Left renal cortex interstitium (tissue), 4 donors: ENCODE measurements at places on chromosomes 7 and 10. TPM values are rescaled to one million over a fixed set of nuclear protein-coding genes. Genes with fewer than 3 reads are reported as not detected.

GRCh38 chr10:129809841-129810240, 154.2 kb downstream of the EBF3 start:
- no peak for DNase-seq

DNA sequence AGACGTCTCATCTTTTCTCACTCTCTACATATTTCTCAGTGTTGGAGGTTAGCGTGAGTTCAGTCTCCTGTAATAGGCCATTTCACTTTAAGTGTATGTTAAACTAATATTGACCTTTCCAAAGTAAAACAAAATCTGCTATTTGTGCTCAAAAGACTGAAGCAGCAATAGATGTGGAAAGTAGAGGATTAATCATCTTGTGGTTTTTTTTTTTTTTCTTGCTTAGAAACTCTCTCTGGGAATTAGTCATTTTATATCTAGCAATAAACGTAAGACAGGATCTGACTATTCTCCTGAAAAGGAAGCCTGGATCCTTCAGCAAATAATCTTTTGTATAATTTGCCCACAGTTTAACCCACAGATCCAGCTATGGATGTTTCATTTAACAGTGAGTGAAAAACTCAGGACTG, 81.7 kb downstream of the NRP1 start:
- no peak for DNase-seq

TMEM229A gene
- 0.11 TPM for polyA plus RNA-seq

DNA sequence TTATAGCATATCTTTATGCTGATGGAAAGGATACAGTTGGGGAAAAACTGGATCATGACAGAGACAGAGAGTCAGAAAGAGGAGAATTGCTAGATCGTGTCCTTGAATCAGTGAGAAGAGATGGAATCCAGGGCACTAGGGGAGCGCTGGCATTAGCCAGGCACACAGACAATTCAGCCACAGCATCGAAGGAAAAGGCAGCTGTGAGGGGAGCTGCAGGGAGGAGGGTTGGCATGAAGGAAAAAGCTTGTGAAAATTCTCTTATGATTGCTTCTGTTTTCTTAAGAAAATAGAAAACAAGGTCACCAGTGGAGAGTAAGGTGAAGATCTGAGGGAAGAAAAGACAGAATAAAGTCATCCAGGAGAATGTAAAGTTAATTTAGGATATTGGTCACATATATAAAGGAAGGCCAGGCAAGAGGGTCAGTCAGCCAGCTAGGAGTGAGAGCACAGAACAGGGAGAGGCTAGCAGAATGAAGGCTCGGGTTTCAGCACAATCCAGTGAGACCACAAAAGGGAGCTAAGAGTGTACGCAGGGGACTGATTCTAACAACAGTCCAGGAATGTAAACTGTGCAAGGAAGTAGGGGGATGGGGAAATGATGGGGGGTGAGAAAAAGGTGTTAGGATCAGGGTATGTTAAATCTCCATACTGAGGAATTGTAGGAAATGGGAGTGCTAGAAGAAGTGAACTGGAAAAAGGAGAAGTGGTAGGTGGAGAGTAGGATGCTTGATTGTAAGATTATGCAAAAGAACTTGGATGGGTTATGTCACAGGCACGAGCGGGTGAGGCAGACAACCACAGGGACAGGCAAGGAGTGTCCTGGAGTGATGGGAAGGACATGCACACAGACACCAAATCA, 112.0 kb downstream of the RNF32 start:
- no peak for DNase-seq

DNA sequence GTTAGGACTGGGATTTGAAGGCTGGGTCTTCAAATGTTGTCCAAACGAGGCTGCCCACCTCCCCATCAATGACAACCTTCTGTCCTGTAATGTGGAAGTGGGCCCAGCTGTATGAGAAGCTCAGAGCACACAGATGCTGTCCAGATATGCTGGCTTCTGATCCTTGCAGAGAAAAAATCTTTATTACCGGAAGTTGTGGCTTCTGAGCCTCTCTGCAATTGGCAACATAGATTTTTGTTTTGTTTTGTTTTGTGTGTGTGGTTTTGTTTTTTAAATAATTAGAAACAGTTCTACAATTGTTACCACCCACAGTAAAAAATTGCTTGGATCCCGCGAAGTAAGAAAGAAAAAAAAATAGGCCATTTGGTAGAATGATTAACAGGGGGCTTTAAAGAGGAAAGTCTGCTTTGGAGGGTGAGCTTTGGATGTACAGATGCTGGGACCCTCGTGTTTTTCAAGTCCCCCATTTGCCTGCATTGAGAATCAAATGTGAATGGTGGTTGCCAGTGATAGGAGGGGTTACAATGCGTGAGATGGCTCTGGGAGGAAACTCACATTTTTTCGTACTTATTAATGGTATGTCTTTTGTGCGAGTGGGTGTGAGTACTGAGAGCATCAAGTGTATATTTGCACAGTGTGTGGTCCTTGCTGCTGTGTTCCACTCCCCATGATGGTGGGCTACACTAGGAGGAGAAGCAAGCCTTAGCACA, 153.2 kb downstream of the TCF7L2 start:
- no peak for DNase-seq

DNA sequence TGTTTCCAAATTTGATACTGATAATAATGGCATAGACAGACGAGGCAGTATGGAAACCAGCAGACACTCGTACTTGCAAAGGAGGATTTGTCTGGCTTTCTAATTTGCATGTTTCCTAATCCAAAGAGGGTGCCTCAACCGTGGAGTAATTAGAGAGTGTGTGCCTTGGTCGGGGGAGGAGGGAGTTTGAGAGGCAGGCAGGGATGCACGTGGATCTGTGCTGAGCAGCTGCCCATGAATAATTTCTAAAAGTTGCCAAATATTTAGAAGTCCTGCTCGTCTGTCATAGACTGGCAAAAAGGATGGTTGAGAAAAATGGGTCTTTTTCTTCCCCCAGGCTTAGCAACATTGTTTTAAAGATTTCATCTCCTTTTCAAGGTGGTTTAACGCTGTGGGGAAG, 69.4 kb downstream of the PTPRE start:
- DNase-seq, result no peak

DNA sequence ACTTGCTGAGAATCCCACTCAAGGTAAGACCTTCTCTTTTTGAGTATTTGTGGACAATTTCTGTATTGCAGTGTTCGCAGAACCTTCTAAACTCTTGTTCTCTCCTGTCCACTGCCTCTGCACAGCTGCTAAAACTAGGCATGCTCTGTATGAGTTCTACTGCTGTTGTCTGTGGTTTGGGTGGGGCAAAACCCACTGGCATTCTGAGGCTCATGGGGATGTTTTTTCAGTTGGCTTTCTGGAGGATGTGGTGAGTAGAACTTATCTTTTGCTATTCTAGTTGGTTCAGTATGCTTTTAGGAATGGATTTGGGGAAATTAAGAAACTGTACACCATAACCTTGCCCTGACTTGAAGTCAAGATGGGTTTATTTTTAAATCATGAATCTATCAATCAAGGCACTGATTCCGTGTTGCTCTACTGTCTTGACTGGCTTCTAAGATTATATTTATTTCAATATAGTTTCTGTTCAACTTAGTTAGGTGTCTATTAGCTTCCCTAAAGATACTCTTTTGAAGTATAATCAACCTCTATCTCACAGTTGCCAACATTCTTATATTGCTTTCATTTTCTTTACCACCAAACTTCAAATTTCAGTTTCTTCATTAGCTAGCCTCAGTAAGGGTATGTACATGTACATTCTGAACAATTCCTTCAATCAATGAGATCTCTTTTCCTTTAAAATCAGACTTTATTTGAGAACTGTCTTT, 25.0 kb upstream of the C1GALT1 start:
- no peak for DNase-seq

H2AZ2 gene
- 244 TPM for polyA plus RNA-seq

DNA sequence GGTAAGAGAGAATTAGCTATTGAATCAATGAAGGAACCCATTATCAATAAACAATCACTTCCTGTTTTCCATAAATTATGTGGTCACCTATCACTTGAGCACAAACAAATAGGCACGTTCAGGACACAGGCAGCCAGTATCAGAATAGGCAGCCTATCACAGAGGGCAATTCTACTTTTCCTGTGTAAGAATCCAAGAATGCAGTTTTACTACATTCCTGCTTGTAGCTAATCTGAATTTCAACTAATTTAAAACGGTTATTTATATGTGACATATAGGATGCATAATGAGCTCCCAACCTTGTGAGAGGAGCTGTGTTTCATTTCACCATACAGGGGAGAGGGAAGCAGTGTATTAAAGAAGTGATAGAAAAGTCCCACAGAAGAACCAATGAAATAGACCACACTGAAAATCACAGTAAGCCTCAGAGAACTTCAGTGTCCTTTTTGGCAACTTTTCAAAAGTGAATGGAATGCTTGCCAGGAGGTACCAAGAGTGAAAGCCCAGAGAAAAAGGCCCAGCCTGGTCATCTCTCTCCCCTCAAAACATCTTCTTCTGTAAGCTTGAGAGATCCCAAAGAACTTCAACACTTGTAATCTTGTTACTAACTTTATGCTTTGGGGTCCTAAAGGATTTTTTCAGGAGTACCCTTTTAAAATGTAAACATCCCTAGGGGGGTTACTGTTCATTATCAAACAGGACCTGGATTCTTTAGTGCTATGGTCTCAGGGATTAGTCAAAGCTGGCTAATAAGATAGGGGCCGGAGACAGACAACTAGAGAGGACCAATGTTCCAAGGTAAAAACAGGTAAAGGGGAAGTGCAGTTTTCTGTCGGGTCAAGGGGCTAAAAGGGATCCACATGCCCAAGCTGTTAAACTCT, 1.3 kb downstream of the IMMP2L start:
- DNase-seq, result no peak

DNA sequence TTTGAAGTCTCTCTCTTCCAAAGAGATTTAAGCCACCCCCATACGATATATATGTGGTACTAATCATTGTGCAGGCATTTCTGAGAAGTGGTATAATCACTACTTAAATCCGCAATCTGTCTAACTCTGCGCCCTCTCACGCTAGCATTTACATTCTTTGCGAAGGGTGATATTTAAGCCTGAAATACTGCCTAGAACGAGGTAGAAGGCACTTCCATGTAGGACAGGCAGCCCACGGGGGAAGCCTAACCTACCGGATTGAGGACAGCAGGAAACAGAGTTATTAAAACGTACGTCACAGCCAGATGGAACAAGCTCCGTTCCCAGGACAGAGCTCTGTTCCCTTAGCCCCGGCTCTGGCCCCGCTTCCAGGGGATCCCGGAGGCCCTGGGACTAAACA, 59.3 kb upstream of the ECHDC3 start:
- no peak for DNase-seq

DNA sequence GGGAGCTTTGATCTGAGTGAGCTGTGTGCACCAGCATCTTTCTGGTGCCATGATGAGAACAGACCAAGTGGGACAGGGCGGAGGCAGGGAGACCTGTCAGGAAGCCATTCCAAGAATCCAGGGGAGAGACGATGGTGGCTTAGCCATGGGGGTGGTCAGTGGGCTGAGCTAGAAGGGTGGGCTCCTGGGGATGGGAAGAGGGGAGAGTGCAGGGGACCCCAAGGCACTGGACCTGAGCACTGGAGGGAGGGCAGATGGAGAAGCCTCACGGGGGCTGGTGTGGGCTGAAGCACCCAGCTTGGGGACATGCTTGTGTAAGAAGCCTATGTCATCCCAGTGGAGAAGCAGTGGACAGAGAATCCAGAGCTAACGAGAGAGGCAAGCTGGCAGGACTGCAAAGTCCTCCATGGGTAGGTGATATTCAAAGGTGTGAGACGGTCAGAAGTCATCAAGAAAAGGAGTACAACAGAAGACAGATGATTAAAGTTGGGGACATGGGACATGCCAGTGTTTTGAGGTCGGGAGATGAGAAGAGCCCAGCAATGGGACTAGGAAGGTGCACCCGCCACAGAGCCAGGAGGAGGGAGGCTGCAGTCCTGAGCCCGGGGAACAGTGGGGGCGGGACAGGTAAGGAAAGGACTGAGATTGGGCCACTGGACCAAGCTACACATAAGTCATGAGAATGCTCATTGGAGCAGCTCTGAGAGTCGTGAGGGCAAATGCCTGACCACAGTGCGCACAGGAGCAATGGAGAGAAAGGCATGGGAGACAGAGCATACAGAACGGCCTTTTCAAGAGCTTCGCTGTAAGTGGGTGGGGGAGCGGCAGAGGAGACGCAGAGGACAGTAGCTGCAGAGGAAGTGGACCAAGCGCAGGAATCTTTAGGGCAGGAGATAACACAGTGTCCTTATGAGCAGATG, 72.0 kb downstream of the GRID1 start:
- no peak for DNase-seq

- DNase-seq, result no peak
Observed at GRCh38 chr10:66838656-66839055, 87.2 kb upstream of the LRRTM3 start.

GRCh38 chr10:78980354-78980753, 88.4 kb upstream of the ZMIZ1 start:
- no peak for DNase-seq

DNA sequence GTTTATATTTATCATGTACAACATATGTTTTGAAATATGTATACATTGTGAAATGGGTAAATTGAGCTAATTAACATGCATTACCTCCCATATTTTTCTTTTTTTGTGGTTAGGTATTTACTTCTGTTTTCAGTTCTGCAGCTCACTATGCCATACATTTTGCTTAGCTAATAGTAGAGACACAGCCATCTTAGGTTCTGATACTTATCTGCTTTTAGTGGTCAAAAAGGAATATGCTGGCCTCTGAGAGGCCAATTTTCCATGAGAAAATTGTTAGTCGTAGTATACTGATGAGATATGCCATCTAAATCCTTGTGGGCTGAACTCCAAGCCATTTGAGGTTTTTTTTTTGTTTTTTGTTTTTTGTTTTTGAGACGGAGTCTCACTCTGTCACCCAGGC, 31.0 kb downstream of the SGPL1 start:
- no peak for DNase-seq

- DNase-seq, result peak; percentile 38
Observed at GRCh38 chr10:7260412-7260900, 150.4 kb downstream of the SFMBT2 start.

NKX1-2 gene
- polyA plus RNA-seq, result 0.03 TPM

DNA sequence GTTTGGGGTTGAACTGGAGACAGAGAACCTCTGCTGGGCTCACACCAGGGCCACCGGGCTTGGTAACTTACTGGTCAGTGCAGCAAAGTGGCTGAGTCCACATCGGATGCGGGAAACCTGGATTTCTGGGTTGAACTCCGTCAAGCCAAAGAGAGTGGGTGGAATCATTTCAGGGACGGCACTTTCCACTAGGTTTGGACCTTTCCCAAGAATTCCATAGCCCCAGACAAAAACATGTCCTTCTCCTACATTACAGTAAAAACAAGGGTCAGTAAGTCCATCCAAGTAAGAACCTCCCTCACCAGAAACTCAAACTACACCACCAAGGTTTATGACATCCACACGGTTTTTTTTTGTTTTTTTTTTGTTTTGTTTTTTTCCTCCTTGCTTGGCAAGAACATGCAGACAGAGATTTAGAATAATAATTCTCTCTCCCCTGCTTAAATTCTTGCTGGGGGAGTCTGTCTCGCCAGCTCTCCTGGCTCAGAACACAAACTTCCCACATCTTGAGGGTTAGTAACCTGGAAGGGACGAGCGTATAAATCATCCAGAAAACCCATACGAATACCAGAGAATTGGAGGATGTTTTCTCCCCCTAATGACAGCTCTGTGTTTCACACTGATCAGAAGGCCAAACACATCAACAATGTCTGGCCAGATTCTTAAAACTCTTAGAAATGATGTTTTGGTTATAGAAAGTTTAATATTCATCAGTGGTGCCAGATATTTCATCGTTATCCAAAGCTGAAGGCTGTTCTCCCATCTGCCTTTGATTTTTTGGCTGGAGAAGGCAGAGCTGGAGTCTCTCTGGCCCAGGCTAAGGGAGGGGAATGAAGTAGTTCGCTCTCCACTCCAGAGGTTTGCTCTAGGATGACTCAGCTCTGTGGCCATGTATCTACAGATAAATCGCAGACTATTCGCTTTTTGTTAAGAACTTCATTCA, 17.5 kb downstream of the RCC1L start:
- no peak for DNase-seq

NRAP gene
- not detected for polyA plus RNA-seq
